ENCODE measurements at places on chromosomes 5 and 9.
A peak's percentile ranks its signal among the peaks of the same experiment; 100 is the strongest.

- DNase-seq = peak; percentile 74
These were observed at the start of gene CAST for GRCh38 chr5:96661855-96662724. TSS of gene CAST (plus strand) at chr5:96662376. CDS start at chr5:96662423, 47 bp downstream.

- DNase-seq = no peak
These were observed 79.1 kb downstream of the UGCG start for GRCh38 chr9:111975709-111976108.

- DNase-seq = no peak
These were observed 20.8 kb downstream of the NKD2 start for GRCh38 chr5:1029282-1029944.

GRCh38 chr9:33785914-33786313 lies 9.4 kb upstream of the PRSS3 start:
- no peak for DNase-seq

Measured in activated CD8-positive, alpha-beta memory T cell treated with anti-CD3 and anti-CD28 coated beads for 4 hours (primary cell).